Epithelial cell of proximal tubule (primary cell): ENCODE measurements at places on chromosomes 7 and 10.

GRCh38 chr10:97542169-97543024 lies 30.2 kb upstream of the ANKRD2 start:
- DNase-seq = no peak

DNA sequence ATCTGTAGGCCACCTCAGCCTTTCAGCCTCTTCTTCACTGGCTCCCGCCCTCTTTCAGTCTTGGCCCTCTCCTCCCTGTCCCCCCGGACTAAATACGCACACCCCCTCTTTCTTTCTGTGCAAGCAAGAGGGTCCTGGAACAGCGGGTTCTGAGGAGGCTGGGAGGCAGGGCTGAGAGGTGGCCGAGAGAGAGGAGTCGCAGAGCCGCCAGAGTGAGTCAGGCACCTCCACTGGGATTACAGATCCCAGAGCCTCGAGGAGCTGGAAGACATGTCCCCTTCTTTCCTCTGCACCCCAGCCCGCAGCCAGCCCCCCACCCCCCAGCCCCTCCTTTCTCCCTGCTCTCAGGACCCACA lies 182 bp downstream of the CCDC136 start:
- DNase-seq = no peak

- DNase-seq = no peak
Observed at GRCh38 chr10:131199646-131200045, 111.9 kb downstream of the TCERG1L start.

DNA sequence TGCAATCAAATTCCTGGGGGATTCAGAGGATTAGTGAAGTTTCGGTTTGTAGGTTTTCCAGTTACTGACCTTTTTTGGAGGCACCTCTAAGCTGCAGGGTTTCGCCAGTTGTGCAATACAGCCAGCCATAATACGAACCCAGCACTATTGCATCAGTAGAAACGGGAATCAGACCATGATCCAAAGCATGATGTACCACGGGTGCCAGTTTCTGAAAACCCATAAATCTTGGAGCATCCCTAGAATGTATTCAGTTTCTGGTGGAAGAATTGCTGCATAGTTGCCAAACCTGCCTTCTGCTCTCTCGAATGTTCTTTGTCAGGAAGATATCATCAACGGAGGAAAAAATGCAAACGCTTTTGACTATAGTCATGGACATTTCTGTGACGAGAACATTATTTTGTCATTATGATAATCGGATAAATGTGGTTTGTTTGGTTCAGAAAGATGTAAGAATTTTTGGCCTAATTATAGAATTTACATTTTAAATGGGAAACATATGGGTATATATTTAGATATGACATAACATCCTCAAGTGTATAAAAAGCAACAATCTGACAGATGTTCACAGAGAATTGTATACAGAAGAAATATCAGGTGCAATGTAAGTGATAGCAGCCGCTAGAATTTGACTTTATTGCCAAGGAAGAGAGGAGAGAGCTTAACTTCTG lies 186.2 kb upstream of the PRKCQ start:
- no peak for DNase-seq

DNA sequence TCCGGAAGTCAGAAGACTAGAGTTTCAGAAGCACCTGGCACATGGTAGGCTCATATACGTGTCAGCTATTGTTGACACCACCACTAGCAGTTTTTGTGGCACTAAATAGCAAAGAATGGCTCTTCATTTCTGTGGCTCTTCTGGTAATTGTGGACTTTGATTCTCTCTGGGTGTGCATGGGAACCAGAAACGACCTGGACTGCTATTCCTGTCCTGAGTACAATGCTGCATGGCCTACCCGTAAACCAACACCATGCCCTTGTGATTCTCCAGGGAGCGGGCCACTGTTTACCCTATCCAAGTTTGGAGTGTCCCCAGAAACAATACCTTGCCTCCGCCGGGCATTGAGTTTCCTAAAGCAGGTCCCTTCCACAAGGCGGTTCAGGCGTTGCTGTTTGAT lies 162.9 kb upstream of the AOAH start:
- no peak for DNase-seq

DNA sequence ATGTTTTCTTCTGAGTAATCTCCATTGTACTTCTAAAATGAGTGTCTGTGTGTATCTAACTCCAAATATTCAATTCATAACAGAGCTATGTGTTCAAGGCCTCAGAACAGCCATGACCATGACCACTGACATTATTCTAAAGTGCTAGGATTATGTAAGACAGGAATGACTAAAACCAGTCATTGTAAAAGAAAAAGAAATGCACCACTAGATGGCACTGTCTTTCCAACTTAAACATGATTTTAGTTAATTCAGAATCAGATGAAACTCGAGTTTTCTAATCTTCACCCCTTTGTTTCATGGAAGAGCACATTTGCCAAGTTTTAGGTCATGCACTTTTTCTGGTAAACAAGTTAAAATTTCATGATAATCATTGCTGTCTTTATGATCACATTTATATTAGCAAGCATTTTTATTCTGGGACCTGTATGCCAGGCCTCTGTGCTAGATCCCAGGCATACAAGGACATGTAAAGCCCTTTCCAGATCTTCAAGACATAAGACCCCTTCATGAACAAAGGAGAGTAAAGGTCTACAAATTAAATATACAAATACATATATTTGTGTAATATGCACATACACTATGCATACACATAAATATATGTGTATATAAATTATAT lies 26.1 kb upstream of the RSU1 start:
- DNase-seq = peak; percentile 52

GRCh38 chr7:82617156-82617555 lies 173.6 kb upstream of the CACNA2D1 start:
- DNase-seq = no peak

GRCh38 chr10:76736815-76737618 lies 900.6 kb downstream of the KCNMA1 start:
- no peak for DNase-seq

DNA sequence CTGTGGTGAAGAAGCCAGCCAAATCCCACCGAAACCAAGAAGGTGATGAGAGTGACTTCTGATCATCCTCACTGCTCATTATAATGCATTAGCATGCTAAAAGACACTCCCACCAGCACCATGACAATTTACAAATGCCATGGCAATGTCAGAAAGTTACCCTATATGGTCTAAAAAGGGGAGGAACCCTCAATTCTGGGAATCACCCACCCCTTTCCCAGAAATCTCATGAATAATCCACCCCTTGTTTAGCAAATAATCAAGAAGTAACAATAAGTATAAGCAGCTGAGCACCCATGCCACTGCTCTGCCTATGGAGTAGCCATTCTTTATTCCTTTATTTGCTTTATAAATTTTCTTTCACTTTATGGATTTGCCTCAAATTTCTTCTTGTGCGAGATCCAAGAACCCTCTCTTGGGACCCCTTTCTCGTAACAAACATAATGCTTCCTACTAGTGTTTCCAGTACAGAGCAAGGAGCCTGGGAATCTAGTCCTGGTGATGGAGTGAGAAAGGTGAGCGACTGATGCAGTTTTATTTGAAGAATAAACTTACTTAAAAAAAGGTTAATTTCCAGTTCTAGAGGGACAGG lies 18.4 kb upstream of the EXOC6 start:
- no peak for DNase-seq
